ENCODE measurements at places on chromosomes 4 and X.

DNA sequence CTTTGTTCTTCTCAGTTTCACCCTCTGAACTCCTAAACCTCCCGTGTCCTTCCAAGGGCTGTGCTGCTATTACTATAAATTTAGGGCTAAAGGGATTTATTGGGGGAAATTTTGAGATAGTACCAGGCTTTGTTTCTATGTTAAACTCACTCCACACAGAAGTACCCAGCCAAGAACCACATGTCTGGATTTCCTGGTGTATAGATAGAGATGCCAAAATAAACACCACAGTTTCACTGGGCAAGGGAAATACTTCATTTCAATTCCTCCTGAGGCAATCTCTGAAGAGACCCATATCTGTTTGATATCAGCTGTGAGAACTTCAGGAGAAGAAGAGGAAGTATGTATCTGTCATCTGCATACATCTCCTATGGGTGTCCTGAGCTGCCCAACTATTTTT lies 21.7 kb upstream of the CLNK start:
- no peak for DNase-seq

DNA sequence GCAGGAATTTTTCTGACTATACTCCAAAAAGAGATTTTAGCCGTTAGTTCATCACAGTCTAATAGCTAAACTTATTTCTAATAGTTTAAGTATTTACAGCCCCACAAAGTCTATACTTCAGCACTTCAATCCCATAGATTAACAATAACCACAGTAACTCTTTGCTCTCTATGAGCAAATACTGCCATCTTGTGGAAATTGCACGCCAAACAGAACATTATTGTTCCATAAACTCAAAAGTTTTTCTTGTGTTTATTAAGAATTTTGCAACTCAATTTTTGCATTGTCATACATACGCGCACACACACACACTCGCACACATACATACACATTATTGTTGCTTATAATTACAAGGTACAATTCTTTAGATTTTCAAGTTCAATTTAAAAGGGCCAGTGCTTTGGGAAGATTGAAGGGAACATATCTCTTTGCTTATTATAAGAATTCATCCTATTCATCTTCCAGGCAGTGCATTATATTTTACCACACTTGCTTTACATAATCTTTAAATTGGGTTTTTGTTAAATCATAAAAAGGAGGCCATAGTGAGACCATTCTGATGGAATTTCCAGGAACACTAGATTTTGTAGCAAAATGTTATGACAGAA lies 63.8 kb upstream of the ATOH1 start:
- DNase-seq = no peak

GRCh38 chr4:186500721-186501304 lies 54.6 kb downstream of the MTNR1A start:
- DNase-seq = no peak

GRCh38 chrX:46209768-46210167 lies 335.5 kb downstream of the ZNF674 start:
- DNase-seq = no peak

- DNase-seq = no peak
Observed at GRCh38 chrX:43175434-43175833, 397.5 kb upstream of the PPP1R2C start.

DNA sequence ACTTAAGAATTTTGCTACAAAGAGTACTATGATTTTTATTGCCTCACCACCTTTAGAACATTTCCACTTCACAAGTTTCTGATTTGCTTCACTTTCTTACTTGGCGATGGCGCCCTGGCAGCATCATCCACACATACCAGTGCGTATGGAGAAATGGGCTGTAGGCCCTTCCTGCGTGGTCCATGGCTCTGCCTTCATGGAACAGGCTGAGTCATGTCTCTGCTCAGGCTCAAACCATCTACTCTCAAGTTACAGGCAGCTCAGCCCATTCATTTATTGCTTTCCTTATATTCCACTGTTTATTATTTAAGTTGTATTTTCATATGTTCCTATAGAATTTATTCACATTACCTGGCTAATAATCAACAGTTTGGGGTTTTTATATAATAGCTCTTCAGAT lies 21.1 kb downstream of the CASP3 start:
- DNase-seq = no peak

- no peak for DNase-seq
Observed at GRCh38 chrX:43595931-43596330, 60.2 kb upstream of the MAOA start.

DNA sequence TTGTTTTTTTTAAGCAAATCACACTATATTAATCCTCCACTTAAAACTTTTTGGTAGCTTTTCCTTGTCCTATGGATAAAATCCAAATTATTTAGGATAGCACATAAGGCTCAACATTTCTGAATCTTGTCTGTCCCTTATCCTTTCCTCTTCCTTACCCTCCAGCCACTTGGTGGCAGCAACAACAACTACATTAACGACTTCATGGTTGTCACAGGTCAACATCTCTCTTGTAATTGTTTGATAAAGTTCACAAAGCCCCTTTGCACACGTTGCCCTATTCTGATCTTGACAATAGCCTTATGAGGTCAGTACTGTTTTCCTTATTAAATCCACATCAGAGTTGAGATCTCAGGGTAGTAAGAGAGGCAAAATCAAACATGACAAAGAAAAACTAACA lies 269.0 kb upstream of the PABPC4L start:
- DNase-seq = no peak

GRCh38 chr4:151857368-151857767 lies 96.6 kb upstream of the GATB start:
- no peak for DNase-seq

GRCh38 chr4:112003231-112003907 lies 141.9 kb upstream of the FAM241A start:
- DNase-seq = no peak

GRCh38 chrX:45527834-45528233 lies 327.2 kb upstream of the DIPK2B start:
- DNase-seq = no peak

- no peak for DNase-seq
Observed at GRCh38 chr4:49044270-49044669, 58.2 kb downstream of the CWH43 start.

DNA sequence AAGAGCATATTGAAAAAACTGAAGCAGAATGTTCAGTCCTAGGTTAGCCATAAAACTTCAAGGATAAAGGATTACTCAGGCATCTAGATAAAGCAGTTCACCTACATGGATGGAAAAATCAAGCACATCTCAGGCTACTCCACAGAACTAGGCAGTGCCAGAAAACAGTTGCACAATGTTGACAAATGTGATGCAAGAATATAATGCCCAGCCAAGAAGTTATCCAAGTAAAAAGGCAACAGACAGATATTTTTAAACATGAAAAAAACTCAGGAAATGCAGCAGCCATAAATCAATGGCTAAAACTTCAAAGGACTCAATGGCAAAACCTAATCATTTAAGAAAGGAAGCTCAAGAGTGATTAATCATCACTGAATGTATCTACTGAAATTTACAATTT lies 456.0 kb upstream of the FAM241A start:
- no peak for DNase-seq

DNA sequence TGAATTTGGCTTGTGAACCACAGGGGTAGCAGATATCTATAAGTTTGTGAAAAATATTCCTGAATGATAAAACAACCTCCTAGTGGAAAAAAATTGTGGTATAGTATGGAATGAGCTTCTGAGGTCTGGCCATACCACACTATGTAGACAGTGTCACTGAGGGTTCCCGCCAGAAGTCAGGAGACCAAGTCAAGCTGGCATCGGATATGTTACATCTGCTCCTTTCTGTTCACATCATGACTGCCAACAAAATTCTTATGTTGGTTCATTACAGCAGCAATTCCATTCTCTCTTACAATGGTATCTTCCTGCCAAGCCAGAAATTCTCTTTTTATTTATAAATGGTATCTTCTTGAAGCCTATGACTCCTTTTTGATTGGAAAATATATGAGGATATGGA lies 273.0 kb downstream of the PPP3CA start:
- DNase-seq = no peak

DNA sequence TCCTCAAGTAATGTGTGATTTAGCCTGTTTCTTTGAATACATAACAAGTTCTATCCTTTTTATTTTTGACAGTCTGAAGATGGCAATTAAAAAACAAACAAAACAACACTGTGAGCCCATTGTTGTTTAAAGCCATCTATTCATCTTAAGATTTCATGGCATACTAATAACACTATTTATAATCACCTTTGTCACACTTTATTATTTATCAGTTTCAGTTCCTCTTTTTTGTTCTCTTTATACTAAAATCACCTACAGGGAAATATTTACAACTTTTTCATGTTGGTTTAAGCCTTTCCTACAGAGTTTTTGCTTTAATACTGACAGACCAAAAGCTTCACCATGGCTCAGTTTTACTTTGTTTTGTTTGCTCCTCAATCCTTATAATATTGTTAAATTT lies 247.4 kb upstream of the CTSO start:
- DNase-seq = no peak

DNA sequence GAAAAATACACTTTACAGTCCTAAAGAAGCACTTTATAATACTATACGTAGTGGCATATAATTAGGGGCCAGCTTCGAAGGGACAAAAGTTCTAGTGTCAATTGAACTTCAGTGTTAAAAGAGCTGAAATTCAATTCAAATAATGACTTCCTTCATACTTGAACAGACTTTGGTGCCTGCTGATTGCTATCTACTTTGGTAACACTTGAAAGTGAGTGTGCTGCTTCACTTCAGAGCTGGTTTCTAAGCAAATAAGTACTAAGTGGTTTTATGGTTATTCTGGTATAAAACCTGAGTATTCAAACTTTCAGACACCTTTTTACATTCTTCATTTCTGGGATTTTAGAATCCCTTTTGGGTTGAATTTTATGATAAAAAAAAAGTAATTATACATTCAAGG lies 107.0 kb downstream of the SLC4A4 start:
- DNase-seq = no peak

GRCh38 chrX:140860718-140861117 lies 141.7 kb upstream of the SPANXB1 start:
- DNase-seq = no peak

DNA sequence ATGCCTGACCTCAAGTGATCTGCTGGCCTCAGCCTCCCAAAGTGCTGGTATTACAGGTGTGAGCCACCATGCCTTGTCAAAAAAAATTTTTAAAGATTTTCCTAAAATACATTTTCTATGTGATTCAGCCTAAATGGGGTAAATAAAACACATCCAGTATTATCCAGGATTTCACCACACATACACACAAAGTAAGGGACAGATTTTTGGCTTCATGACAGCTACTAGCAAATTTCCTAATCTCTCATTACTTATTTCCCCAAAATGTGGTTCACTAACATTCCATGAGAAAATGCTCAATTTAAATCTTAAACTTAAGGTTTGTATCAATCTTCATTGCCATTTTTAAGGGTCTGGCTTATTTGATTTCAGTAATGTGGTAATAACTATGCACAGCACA lies 348.5 kb upstream of the INTU start:
- DNase-seq = no peak

- no peak for DNase-seq
Observed at GRCh38 chrX:73239242-73239641, 24.6 kb upstream of the NAP1L2 start.

DNA sequence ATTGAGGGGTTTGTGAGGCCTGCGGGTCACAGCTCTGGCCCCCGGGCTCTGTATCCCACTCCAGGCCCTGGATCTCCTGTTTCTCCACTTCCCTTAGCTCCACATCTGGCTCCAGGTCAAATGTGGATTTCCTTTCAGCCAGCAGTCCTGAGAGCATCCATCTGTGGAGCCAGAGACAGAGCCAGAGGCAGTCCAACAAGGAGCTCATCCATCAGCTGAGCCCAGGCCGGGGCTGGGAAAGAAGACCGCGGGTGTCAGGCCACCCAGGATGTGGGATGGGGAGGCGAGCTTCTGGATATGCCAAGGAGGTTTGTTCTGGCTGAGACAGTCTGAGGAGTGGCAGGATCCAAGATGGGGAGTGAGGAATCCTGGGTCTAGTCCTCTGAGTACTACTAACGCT lies 91.7 kb downstream of the EFNB1 start:
- DNase-seq = no peak

- DNase-seq = no peak
Observed at GRCh38 chrX:46788902-46789301, 30.0 kb upstream of the SLC9A7 start.

DNA sequence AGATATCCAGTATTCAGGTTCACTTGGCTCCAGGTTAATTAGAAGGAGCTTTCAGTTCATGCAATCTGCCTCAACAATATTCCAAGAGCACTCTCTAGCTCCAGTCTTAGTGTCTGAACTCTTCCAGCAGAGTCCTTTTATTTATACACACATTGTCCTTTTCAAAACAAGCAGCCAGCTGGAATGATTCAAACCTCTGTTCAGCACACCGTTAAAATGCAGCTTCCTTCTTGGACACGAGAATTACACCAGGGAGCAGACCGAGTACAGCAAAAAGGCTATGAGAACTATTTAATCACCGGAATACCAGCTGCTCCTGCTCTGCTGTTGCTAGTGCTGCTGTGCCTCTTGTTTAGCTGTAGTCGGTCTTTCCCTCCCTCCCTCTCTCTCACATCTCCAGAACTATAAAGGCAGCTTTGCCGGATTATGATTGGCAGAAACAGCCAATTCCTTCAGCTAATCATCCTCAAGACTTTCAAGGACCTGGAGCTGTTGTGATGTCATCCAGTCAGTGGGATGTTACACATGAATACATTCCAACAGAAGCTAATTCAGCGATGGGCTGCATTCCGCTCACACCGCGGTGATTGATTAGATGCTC lies at the start of gene NDST4:
TSS of gene NDST4 (minus strand) at position 115 of the 601 bp plus-strand sequence. CDS start 36,584 bp downstream, outside the sequence.
- DNase-seq = no peak

- no peak for DNase-seq
Observed at GRCh38 chr4:14857475-14857874, 144.8 kb upstream of the CPEB2 start.

DNA sequence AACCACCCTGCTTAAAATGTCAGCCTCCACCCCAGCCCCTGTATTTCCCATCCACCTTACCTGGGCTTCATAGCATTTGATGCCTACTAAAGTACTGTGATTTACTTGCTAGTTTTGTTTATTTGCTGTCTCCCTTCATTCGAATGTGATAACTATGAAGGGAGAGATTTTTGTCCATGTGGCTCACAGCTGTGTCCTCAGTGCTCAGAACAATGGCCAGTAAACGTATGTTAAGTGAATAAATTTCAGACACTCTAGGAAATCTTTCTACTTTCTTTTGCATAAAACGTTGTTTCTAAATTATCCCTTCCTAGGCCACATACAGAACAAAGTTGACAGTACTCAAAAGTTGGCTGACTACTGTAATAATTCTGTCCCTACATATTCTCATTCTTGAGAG lies 114.7 kb upstream of the OTUD4 start:
- DNase-seq = no peak
